ENCODE measurements at places on chromosomes 6 and 20.

DNA sequence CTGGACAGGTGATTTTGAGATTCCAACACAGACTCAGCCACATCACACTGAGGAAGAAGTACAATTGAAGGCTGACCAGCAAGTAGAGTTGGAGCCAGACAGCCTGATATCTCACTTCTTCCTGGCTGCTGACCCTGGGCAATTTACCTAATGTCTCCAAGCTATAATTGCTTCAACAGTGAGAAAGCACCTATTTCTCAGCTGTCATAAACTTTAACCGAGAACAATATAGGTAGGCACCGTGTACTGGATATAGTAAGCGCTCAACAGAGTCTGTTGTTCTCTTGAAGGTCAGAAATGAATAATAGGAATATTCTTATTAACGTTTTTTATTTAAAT, 28.3 kb downstream of the STX7 start:
- no peak for DNase-seq

- no peak for DNase-seq
These were observed 17.6 kb downstream of the EEF1A1 start for GRCh38 chr6:73503027-73503772.

- no peak for DNase-seq
These were observed 300.3 kb downstream of the NRN1 start for GRCh38 chr6:5706124-5707033.

DNA sequence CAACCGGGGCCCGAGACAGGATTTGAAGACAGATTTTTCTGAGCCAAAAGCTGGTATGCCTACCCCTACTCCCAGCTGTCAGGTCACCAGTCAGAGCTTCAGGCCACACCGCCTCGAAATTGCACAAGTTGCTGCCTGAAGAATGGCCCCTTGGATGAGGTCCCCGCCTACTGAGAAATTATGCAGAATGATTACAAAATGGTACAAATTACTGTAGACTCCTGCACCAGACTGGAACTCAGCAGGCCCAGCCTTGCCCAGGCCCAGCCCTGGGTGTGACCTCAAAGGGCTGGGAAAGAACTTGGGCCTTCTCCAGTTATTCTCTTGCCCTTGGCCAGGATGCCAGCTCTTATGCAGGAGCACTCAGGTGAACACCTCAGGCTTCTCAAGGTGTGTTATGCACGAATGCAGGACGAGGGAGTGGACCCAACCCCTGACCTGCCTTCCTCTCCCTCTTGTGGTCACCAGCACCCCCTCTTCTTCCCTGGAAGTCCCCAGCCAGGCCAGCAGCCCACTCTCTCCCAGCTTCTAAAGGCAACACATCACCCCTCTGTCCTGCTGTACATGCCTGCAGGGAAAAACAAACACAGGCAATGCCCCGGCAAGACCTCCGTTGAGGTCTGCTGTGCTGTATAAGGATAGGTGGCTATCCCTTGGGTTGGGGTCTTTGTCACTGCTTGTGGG, 88.7 kb upstream of the NAA20 start:
- DNase-seq, result no peak

DNA sequence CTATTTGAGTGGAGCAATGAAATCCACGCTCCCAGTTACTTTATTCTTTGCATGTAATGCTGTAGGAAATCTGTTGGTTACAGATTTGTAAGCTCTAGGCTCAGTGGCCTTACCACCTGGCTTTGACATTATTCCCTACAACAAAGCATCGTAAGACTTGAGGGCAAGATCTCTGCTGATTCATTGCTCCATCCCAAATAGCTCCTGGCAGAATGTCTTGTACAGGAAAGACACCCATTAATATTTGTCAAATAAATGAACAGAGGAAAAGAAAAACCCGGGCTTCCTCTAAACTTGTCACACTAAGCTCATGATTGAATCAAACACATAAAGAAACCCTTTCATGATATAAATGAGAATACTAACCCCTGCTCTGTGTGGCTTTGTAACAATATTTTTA, 357.5 kb upstream of the RNF217 start:
- no peak for DNase-seq

DNA sequence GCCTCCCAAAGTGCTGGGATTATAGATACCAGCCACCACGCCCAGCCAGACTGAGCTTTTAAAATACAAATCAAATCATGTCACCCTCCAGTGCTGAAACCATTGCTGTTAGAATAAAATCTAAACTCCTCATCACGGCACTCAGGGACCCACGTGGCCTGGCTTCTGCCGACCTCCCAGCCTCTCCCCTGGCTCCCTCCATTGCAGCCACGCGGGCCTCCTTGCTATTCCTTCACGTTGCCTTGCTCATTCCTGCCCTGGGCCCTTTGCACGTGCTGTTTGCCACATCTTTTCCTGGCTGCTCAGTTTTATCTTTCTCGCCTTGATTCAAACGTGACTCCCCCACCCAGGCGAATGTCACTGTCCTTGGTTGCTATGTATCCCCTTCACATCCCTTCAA, 244.6 kb downstream of the PREX1 start:
- no peak for DNase-seq

- DNase-seq, result no peak
These were observed at the start of gene SLC4A11 for GRCh38 chr20:3239026-3239866. Gene SLC4A11 (minus strand): TSS chr20:3239190. CDS start chr20:3239137, 53 bp downstream.

DNA sequence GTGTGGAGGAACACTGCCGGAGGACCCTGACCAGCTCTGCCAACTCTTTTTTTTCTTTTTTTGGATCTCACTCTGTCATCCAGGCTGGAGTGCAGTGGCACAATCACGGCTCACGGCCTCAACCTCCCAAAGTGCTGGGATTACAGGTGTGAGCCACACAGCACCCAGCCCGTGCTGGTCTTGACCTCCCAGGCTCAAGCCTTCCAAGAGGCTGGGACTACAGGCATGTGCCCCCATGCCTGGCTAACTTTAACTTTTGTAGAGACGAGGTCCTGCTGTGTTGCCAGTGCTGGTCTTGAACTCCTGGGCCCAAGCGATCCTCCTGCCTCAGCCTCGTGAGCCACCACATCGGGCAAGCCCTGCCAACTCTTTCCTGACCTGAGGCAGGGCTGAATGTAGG, 11.2 kb downstream of the GCNT2 start:
- DNase-seq, result no peak

DNA sequence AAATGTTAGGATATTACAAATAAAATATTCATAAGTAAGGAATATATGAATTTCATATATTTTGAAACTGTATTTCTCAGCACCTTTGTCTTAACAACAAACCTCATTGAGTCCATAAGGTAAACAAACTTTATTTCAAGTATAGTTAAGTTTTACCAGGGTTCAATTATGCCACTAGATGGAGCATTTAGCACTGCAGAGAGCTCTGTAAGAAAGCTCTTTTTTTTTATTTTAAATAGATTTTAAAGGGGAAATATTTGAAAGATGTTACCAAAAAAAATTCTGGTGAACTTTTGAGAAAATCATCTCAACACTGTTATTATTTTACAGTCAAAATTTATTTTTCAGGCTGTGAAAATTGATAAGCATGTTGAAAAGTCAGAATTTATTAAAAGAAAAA, 955.2 kb upstream of the EYS start:
- no peak for DNase-seq

GRCh38 chr6:3442431-3443220, 14.2 kb downstream of the SLC22A23 start:
- DNase-seq, result no peak
